IMR-90 (cell line): ENCODE measurements at places on chromosomes 4 and X.

DNA sequence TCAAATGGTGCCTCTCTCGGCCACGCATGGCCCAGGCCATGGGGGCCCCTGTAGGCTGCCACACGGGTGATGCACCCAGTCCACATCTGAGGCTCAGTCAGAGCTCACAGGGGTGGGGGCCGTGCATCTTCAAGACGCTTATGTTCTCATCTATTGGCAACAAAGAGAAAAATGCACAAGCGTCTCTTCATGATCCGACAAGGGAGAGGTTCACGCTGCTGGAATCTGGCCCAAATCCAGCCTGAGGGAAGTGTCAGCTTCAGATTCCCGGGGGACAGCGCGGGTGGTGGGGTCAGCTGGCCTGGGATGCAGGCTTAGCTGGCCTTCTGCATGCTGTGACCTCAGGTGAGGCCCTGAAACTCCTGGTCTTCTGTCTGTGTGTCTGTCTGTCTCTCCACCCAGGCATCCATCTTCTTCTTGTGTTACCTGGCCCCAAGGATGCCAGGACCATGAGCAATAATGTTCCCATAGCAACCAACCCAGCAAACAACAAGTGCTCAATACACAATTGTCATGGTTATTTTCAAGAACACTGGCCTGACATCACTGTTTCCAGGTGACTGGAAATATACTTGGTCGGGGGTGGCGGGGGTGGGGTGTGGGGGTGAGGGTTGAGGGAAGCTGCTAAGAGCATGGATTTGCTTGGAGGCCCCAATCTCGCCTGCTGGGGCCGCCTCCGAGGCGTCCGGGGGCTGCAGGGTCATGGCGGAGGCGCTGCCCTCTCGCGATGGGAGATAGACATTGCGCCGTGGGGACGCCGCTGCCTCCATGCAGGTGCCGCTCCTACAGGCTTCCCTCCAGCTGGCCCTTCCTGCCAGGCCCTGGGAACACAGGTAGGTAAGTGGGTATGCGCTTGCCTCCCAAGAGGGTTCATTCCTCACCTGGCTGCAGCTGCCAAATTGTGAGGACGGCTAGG is 48.3 kb downstream of the ABLIM2 start:
- peaks cover 63% of the 10 kb centered on the region for H3K27me3 ChIP-seq
- no peaks in the 10 kb centered on the region for H3K36me3 ChIP-seq
- no peak overlapping the region for H3K4me3 ChIP-seq
- no peak for DNase-seq
- H3K4me1 ChIP-seq = no peaks in the 10 kb centered on the region
- H3K27ac ChIP-seq = no peak overlapping the region

DNA sequence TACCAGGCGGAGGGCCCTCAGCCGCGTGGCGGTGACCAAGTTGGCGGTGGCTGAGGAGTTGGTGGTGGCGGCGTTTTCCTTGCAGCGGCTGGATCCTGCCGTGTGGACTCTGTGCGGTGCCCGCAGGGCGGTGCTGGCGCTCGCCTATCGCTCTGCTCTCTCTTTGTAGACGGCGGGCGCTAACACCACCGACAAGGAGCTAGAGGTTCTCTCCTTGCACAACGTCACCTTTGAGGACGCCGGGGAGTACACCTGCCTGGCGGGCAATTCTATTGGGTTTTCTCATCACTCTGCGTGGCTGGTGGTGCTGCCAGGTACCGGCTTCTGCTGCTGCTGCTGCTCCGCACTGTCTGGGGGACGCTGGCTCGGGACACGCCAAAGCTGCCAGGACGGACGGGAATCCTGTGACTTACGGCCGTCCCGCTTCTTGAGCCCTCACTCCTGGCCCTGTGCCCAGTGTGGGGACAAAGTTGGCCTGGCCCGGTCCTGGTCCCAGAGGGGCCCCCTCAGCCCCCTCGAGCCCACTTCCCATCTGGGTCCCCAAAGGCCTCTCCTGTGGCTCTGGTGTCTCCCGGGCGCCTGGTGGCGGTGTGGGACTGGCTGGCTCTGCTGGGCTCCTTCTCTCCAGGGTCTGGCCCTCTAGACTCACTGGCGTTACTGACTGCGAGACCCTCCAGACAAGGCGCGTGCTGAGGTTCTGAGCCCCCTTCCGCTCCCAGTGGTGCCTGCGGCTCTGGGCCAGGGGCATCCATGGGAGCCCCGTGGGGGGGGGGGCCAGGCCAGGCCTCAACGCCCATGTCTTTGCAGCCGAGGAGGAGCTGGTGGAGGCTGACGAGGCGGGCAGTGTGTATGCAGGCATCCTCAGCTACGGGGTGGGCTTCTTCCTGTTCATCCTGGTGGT is 10.7 kb downstream of the FGFR3 start:
- H3K4me1 ChIP-seq = no peaks in the 10 kb centered on the region; the same call in 1 of the 2 replicates
- H3K27ac ChIP-seq = no peak overlapping the region
- H3K36me3 ChIP-seq = no peaks in the 10 kb centered on the region
- DNase-seq = no peak
- H3K27me3 ChIP-seq = no peaks in the 10 kb centered on the region

- no peaks in the 10 kb centered on the region for H3K36me3 ChIP-seq
- H3K27ac ChIP-seq = no peak overlapping the region
- H3K4me3 ChIP-seq = no peak overlapping the region
- no peak for DNase-seq
- no peaks in the 10 kb centered on the region for H3K4me1 ChIP-seq
Observed at GRCh38 chrX:3462166-3462508, 115.7 kb upstream of the MXRA5 start.

- peaks cover 4% of the 10 kb centered on the region for H3K27me3 ChIP-seq
- H3K27ac ChIP-seq = no peak overlapping the region
- DNase-seq = peak; percentile 92
- H3K36me3 ChIP-seq = no peaks in the 10 kb centered on the region
Observed at GRCh38 chr4:26206339-26206738, 114.5 kb upstream of the RBPJ start.

- H3K4me3 ChIP-seq = no peak overlapping the region
- peaks cover 7% of the 10 kb centered on the region for H3K4me1 ChIP-seq
- H3K36me3 ChIP-seq = no peaks in the 10 kb centered on the region
- no peaks in the 10 kb centered on the region for H3K27me3 ChIP-seq
- DNase-seq = peak; percentile 79
- H3K27ac ChIP-seq = peak overlapping the region; percentile 1; the same call in 1 of the 2 replicates
Observed at GRCh38 chr4:152515678-152516077, 20.2 kb downstream of the FBXW7 start.

DNA sequence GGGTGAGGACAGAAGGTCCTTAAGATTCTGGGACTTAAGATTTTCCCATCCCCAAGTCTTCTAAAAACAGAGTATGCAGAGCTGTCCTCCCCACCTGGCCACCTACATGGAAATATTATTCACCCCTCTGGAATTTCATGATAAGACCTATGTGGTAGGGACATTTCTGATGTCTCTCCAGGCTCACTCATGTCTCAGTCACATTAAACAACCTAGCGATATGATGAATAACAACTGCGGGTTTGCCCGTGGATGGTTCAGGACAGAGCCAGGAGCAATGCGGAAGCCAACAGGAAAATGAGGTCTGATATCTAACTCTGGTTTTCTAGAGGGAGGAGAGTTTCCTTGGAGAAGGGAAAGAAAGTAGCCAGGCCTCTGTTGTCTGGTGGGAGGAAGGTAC is 47.4 kb downstream of the TEX13A start:
- peaks cover 2% of the 10 kb centered on the region for H3K27me3 ChIP-seq
- no peak overlapping the region for H3K4me3 ChIP-seq
- no peak for DNase-seq
- no peaks in the 10 kb centered on the region for H3K4me1 ChIP-seq
- H3K36me3 ChIP-seq = no peaks in the 10 kb centered on the region

DNA sequence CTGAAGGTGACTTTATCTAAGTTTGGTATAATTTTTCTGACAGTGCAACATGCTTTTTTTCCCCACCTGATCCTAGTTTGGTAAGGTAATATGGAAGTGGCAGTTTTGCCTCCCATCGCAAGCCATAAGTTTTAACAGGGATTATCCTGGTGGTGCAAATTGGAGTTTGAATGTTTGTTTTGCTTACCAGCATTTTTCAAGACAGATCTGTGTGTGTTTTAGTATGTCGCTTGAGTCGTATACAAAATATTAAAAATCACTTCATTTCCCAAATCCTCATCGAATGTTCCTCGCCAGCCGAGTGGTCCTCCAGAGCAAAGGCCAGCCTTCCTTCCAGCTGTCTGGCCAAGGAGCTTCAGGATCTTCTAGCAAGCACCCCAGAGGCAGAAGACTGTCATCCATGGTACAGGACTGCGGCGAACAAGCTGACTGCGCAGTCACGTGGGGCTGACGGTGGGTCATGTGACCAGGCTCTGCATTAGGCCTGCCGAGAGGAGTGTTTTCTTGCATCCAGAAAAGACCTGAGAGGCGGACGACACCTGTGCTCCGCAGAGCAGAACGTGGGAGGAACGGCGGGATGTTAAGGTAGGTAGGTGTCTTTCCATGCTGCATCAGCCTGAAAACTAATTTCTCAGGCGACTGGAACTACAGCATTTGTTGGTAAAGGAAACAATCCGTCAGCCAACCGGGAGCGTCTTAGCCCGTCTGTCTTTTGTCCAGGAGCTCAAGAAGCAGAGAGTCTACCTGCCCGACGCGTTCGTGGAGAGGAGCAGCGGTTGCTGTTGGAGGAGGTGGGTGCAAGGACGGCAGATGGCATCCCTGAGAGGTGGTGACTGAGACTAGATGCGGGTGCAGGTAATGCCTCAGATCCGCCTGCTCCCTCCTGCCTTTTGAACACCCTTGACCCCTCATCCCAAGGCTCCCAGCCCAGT is at the start of gene GPRASP3:
Gene GPRASP3, plus strand, starts transcription at position 507 of the 932 bp plus-strand sequence. CDS start 28,253 bp downstream, outside the sequence.
- H3K4me3 ChIP-seq = peak within 1 kb of the TSS; percentile 88
- no peaks in the 10 kb centered on the region for H3K4me1 ChIP-seq
- H3K36me3 ChIP-seq = no peaks in the 10 kb centered on the region; the same call in 1 of the 2 replicates
- DNase-seq = peak; percentile 75
- no peaks in the 10 kb centered on the region; the same call in 1 of the 2 replicates for H3K27me3 ChIP-seq
- peak within 1 kb of the TSS; percentile 64 for H3K27ac ChIP-seq

DNA sequence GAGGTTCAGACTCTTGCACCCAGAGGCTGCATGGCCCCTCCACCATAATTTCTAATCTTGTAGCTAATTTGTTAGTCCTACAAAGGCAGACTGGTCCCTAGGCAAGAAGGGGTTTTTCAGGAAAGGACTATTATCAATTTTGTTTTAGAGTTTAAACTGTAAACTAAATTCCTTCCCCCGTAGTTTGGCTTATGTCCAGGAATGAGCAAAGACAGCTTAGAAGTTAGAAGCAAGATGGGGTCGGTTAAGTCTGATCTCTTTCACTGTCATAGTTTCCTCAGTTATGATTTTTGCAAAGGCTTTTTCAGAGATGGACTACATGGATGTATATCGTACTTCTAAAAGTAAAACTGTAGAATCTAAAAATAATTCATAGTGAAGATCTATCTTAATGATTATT is 258.1 kb upstream of the IL1RAPL1 start:
- no peaks in the 10 kb centered on the region for H3K36me3 ChIP-seq
- H3K27me3 ChIP-seq = no peaks in the 10 kb centered on the region
- H3K4me3 ChIP-seq = no peak overlapping the region
- no peaks in the 10 kb centered on the region; the same call in 1 of the 2 replicates for H3K4me1 ChIP-seq

- H3K27me3 ChIP-seq = no peaks in the 10 kb centered on the region
- no peak overlapping the region for H3K27ac ChIP-seq
- H3K4me3 ChIP-seq = no peak overlapping the region
- DNase-seq = no peak
Observed at GRCh38 chr4:14984448-14984847, 17.8 kb upstream of the CPEB2 start.
